Small intestine (tissue), 16 donors: ENCODE measurements at places on chromosomes 4 and X. TPM values are rescaled to one million over a fixed set of nuclear protein-coding genes. Genes with fewer than 3 reads are reported as not detected.
A peak's percentile ranks its signal among the peaks of the same experiment; 100 is the strongest.

GRCh38 chr4:40984051-40984450 is 230.3 kb downstream of the APBB2 start:
- no peaks in the 10 kb centered on the region for H3K4me1 ChIP-seq
- no peaks in the 10 kb centered on the region for H3K27me3 ChIP-seq
- H3K4me3 ChIP-seq = no peak overlapping the region
- H3K27ac ChIP-seq = no peak overlapping the region
- no peak for DNase-seq

DNA sequence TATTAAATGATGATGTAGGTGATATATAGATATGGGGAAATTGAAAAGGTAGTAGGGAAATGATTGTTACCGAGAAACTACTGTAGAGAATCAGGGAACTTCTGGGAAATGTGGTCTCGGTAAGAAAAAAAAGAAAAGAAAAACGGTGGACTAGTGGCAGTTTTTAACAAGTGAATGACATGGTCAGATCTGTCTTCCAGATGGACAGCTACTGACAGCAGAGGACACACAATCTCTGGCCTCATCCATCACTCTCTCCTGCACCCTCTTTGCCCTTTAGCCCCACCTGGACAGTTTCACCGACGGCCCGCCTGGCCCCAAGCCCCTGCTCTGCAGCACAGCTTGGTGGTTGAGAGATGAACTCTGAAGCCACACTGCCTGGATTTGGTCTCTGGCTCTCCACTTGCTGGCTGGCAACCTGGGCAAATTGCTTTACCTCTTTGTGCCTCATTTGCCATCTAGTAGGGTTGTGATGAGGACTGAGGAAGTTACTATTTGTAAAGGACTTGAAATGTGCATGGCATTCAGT is 23.4 kb downstream of the RBM47 start:
- H3K27me3 ChIP-seq = no peaks in the 10 kb centered on the region
- no peaks in the 10 kb centered on the region for H3K36me3 ChIP-seq
- no peak overlapping the region for H3K4me3 ChIP-seq
- H3K27ac ChIP-seq = no peak overlapping the region
- no peaks in the 10 kb centered on the region for H3K4me1 ChIP-seq
- DNase-seq = no peak

DNA sequence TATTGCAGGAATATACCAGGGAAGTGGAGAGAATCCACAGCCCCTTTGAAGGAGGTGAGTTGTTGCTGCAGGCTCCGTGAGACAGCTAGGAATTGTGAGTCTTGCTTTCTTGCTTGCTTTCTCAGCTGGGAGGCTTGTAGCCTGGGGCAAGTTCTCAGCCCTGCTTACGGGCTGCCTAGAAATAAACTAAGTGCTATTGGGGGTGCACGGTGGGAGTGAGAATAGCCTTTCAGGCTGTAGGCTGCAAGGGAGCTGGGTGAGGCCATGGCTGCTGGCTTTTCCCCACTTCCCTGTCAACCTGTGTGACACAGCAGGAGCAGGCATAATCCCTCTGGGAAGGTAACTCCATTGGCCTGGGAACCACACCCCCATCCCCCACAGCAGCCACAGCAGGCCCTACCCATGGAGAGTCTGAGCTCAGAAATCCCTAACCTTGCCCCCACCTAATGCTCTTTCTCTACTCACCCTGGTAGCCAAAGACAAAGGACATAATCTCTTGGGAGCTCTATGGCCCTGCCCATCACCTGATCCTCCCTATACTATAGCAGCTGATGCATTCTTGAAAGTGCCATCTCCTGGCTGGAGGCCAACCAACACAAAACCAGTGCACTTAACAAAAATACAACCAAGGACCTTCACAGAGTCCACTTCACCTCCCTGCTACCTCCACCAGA is 113.0 kb downstream of the MMRN1 start:
- no peaks in the 10 kb centered on the region for H3K27me3 ChIP-seq
- no peak overlapping the region for H3K4me3 ChIP-seq
- H3K36me3 ChIP-seq = no peaks in the 10 kb centered on the region

GRCh38 chr4:28227764-28228163 is 1367.1 kb downstream of the STIM2 start:
- H3K4me1 ChIP-seq = no peaks in the 10 kb centered on the region
- no peaks in the 10 kb centered on the region for H3K27me3 ChIP-seq

SUPT20HL2 gene
- polyA plus RNA-seq = not detected

DNA sequence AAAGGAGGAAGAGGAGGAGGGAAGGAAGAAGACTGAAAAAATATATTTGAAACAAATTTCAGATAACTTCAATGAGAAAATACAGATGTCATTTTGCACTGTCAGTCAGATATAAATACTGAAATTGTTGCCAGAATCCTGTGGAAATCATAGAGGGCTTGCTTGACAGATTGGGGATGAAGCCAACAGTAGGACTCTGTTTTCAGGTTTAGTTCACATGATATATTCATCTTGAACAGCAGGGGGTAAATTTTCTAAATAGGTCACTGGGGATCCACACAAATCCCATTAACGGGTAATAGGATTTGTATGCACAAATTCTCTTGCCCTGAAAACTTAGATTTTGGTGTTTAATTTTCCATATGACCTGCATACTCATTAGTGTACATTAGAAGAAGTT is 103.3 kb upstream of the PCDH18 start:
- no peak overlapping the region for H3K4me3 ChIP-seq
- no peaks in the 10 kb centered on the region for H3K27me3 ChIP-seq
- no peak overlapping the region for H3K27ac ChIP-seq
- no peaks in the 10 kb centered on the region for H3K4me1 ChIP-seq
- no peaks in the 10 kb centered on the region for H3K36me3 ChIP-seq

SCOC gene
- polyA plus RNA-seq = 81.9 TPM

GRCh38 chr4:89303177-89303576 is 4.4 kb downstream of the GPRIN3 start:
- peak; percentile 42 for DNase-seq
- H3K36me3 ChIP-seq = no peaks in the 10 kb centered on the region

GRCh38 chr4:74021601-74022000 is 16.9 kb downstream of the CXCL3 start:
- no peak overlapping the region for H3K4me3 ChIP-seq
- H3K27ac ChIP-seq = no peak overlapping the region
- no peaks in the 10 kb centered on the region for H3K27me3 ChIP-seq
- H3K36me3 ChIP-seq = no peaks in the 10 kb centered on the region

- no peak overlapping the region for H3K27ac ChIP-seq
- peaks cover 14% of the 10 kb centered on the region for H3K36me3 ChIP-seq
- no peak overlapping the region for H3K4me3 ChIP-seq
- no peaks in the 10 kb centered on the region for H3K27me3 ChIP-seq
- no peaks in the 10 kb centered on the region for H3K4me1 ChIP-seq
Measured at GRCh38 chr4:94621491-94622080, 136.2 kb upstream of the BMPR1B start.

GRCh38 chr4:7546809-7547367 is 112.2 kb upstream of the PSAPL1 start:
- H3K27ac ChIP-seq = no peak overlapping the region
- no peak for DNase-seq
- H3K4me3 ChIP-seq = no peak overlapping the region
- no peaks in the 10 kb centered on the region for H3K4me1 ChIP-seq

GRCh38 chrX:39952989-39953388 is 144.8 kb downstream of the BCOR start:
- DNase-seq = no peak
- H3K27me3 ChIP-seq = no peaks in the 10 kb centered on the region
- no peak overlapping the region for H3K4me3 ChIP-seq

IL1RAPL1 gene
- polyA plus RNA-seq = not detected

DNA sequence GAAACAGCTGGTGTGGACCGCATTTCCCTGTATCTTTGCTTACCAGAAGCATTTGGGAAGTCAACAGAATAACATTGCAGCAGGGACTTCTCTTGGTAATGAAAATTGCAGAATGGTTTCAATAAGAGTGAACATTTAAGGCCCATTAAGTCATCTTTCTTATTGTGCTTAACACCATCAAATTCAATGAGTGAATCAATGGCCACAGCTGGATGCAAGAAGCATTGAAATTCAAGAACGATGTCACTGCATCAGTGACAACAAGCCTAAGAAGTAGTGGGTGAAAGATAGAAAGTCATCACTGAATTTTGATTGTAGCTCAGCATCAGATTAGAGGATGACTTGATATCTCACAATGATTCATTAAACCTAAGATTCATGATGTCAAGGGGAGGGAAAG is 93.9 kb upstream of the GPM6A start:
- H3K36me3 ChIP-seq = no peaks in the 10 kb centered on the region
- H3K27ac ChIP-seq = no peak overlapping the region
- no peak for DNase-seq
- no peaks in the 10 kb centered on the region for H3K4me1 ChIP-seq

POU3F4 gene
- not detected for polyA plus RNA-seq

- peaks cover 1% of the 10 kb centered on the region for H3K4me1 ChIP-seq
- DNase-seq = no peak
- no peak overlapping the region for H3K4me3 ChIP-seq
- H3K36me3 ChIP-seq = peaks cover 3% of the 10 kb centered on the region
- no peak overlapping the region for H3K27ac ChIP-seq
Measured at GRCh38 chr4:48710446-48711209, 69.5 kb downstream of the FRYL start.

SYTL4 gene
- 8.4 TPM for polyA plus RNA-seq

DNA sequence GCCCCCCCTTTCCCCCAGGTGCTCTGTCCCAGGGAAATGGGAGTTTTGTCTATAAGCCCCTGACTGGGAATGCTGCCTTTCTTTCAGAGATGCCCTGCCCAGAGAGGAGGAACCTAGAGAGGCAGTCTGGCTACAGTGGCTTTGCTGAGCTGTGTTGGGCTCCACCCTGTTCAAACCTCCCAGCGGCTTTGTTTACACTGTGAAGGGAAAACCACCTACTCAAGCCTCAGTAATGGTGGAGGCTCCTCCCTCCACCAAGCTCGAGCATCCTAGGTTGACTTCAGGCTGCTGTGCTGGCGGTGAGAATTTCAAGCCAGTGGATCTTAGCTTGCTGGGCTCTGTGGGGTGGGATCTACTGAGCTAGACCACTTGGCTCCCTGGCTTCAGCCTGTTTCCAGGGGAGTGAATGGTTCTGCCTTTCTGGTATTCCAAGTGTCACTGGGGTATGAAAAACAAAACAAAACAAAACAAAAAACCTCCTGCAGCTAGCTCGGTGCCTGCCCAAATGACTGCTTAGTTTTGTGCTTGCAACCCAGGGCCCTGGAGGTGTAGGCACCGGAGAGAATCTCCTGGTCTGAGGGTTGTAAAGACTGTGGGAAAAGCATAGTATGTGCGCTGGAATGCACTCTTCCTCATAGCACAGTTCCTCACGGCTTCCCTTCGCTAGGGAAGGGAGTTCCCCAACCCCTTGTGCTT is 41.7 kb downstream of the ITM2A start:
- H3K27ac ChIP-seq = no peak overlapping the region
- H3K36me3 ChIP-seq = no peaks in the 10 kb centered on the region
- H3K4me1 ChIP-seq = no peaks in the 10 kb centered on the region

GRCh38 chrX:69287095-69287494 is 121.8 kb upstream of the PJA1 start:
- H3K4me3 ChIP-seq = no peak overlapping the region
- no peak overlapping the region for H3K27ac ChIP-seq
- H3K27me3 ChIP-seq = no peaks in the 10 kb centered on the region
- H3K4me1 ChIP-seq = no peaks in the 10 kb centered on the region
- H3K36me3 ChIP-seq = no peaks in the 10 kb centered on the region
- DNase-seq = no peak

NSG1 gene
- polyA plus RNA-seq = 8.2 TPM

DNA sequence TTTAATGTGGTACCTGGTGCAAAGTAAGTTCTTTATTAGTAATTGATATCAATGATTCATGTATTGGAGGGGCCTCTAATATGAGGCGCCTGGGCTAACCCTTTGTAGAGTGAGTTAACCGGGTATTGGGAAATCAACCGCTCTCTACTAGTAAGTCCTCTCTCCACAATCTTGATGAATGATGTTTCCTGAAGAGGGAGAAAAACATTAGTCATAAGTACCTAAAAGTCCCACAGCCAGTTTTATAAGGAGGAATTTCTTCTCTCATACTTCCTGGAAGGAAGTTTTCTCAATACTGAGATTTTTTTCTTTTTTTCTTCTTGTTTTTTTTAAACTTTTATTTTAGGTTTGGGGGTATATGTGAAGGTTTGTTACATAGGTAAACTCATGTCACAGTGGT is 62.3 kb downstream of the AGTR2 start:
- no peak overlapping the region for H3K27ac ChIP-seq
- H3K27me3 ChIP-seq = no peaks in the 10 kb centered on the region
- H3K36me3 ChIP-seq = no peaks in the 10 kb centered on the region
- DNase-seq = no peak

GRCh38 chrX:641671-642435 is 11.3 kb downstream of the SHOX start:
- peaks cover 2% of the 10 kb centered on the region for H3K4me1 ChIP-seq
- H3K27me3 ChIP-seq = no peaks in the 10 kb centered on the region
- H3K36me3 ChIP-seq = no peaks in the 10 kb centered on the region
- H3K27ac ChIP-seq = no peak overlapping the region

GRCh38 chrX:153471663-153472280 is 1.4 kb upstream of the HAUS7 start:
- no peak overlapping the region for H3K27ac ChIP-seq
- H3K27me3 ChIP-seq = no peaks in the 10 kb centered on the region
- peaks cover 18% of the 10 kb centered on the region for H3K36me3 ChIP-seq
- no peak for DNase-seq
